Stimulated activated naive CD4-positive, alpha-beta T cell (primary cell): ENCODE measurements at places on chromosomes 4 and X.

- no peak for DNase-seq
These were observed 45.5 kb downstream of the AFAP1 start for GRCh38 chr4:7894098-7894676.

DNA sequence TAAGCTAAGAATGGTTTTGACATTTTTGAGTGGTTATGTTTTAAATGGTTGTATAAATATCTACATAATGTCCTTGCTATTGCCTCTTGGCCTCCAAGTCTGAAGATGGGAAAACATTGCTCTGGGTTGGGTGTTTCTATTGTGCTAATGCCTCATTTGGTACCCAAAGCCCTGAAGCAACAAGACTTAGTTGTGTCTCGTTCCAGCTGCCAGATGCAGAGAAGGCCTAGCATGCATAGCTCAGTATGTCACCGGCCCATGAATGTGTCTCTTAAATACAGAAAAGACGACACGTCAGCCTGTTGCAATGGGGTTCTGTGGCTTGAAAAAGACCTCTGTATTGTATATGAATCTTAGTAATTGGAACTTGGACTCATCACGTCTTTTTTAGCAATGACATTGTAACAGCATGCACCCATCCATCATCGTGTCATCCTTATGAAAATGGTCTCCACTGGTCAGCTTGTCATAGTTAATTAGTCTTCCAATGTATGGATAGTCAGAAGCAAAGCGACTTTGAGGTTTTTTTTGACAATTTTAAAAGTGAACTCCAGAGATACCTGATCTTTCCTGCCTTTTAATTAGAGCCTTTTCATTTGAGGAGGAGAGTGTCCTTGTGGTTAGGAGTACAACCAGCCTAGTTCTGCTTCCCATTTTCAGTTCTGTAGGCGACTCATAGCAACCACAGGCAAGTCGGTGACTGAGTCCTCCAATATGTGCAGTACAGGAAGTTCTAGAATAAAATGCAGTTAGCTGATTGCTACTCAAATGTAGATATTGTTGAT, 126.4 kb upstream of the GATB start:
- no peak for DNase-seq

- no peak for DNase-seq
These were observed 12.6 kb downstream of the ELF4 start for GRCh38 chrX:130097507-130098209.

DNA sequence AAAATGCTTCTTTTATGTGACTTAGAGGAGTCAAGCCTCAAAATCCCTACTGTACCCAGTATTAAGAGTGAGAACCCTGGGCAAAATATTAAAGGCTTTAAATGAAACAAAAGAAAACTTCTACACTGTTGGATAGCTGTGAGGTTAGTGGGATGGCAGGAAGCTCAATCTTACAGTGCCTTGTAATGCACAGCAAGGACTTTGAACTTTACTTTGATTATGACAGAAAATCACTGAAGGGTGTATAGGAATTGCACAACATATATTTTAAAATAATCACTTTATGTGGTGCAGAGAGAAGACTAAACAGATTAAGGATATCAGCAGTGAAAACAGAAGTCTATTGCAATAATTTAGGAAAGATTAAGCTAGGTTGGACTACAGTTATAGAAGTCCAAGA, 1333.4 kb downstream of the ADGRL3 start:
- no peak for DNase-seq

DNA sequence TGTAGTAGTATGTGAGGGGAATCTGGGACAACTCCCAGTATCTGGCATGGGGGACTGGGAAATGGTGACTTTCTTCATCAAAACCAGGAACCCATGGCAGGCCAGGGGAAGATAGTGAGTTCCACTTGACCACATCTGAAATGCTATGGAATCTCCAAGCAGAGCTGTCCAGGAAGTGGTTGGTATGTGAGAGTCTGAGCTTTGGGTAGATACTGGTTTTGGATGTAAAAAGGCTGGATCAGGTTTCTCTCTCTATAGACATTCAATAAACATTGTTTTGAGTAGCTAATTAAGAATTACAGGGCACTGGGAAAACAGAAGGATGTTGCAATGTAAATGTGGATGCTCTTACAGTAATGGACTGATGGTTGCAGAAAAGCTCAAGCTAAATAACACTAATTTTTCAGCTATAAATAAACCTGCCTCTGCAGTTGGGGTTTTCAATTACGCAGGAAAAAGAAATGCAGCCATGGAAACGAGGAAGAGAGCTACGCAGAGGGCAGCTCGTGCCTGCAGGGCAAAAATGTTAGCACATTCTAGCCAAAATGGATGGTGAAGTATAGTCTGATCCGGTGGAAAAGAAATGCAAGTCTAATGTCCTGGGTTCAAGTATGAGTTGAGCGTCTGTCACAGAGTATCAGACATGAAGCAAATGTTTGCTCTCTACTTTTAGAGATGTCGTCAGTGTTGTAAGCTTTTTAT, 13.4 kb upstream of the CHRNA9 start:
- DNase-seq = no peak

DNA sequence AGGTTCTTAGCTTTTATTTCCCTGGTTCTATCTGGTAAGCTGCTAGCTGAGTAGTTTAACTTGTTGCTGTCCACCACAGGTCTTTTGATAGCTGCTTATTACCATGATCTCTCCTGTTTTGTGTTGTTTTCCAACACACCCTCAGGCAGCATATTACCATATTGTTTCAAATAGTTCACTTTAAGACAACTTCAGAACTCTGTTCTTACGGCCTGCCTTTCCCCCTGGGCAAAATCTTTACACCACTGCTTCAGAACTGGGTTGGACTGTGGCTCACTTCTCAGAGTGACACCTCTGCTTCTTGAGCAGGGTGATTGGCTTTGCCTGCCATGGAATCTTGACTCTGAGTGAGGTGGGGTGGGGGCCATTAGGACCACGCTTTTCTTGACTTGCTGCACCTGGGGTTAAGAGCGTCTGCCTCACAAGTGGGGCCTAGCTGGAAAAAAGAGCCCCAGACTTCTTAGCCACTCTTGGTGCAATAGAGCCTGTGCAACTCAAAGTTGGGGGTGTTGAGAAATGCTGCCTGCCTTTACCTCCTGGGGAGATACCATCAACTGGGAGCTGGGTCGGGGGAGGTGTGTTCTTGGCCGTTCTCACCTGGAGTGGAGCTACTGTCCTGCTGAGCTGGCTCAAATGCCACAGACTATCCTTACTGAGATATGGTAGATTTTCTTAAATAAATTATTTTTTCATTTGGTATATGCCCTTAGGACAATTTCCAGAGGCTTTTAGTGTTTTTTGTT, 23.4 kb downstream of the USP9X start:
- DNase-seq = no peak

GRCh38 chrX:119105826-119106225, 21.8 kb downstream of the KIAA1210 start:
- DNase-seq = no peak

- no peak for DNase-seq
These were observed 45.4 kb downstream of the DIAPH2 start for GRCh38 chrX:96729868-96730643.

DNA sequence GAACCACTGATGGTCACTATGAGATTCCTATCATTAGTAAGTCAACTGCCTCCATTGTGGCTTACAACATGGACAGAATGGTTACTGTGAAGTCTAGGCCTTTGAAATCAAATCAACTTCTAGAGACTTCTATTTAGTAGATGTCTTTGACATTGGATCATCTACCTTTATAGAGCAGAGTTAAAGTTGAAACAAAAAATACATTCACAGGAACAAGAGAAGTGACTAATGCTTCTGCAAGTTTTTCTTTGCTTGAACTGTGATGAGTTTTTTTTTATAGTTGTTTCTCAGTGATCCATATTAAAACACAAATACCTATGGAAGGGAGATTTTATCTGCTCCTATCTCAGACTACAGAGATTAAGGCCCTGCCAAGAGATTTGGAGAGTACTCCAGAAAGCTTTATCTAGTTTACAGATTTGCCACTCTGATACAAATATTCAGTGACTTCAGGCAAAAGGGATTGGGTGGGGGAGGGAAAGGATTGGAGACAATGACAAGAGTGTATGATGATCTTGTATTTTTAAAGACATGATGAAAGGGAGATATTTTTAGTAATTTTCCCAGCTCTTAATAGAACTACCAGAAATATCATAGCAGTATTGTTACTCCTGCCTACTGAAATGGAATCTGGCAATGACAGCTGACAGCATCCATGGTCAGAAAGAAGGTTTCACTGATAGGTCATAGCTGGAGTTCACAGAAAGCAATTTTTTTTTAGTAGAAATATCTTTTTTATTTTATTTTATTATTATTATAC, 16.0 kb upstream of the EPGN start:
- DNase-seq = no peak

- no peak for DNase-seq
These were observed 189.1 kb downstream of the SHOX start for GRCh38 chrX:819684-820083.

GRCh38 chrX:13371186-13371585, 51.3 kb upstream of the ATXN3L start:
- no peak for DNase-seq

GRCh38 chr4:123980736-123981300, 584.2 kb downstream of the SPRY1 start:
- no peak for DNase-seq

DNA sequence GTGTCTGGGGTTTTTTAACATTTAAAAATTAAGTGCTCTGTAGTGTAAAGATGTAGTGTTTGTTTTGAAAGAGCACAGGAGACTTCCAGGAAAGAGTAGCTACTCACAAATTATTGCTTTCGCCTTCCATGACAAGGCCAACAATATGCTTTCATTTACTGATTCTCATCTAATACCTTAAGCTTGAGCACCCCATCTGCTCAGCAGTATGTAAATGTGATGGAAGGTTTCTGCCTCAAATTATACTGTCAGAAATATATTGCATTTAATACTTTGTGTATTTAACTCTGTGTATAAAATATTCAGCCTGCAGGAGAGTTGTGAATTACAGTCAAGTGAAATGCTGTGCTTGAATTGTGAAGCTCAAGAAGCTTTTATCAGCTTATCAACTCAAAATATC, 296.3 kb upstream of the ATOH1 start:
- no peak for DNase-seq

DNA sequence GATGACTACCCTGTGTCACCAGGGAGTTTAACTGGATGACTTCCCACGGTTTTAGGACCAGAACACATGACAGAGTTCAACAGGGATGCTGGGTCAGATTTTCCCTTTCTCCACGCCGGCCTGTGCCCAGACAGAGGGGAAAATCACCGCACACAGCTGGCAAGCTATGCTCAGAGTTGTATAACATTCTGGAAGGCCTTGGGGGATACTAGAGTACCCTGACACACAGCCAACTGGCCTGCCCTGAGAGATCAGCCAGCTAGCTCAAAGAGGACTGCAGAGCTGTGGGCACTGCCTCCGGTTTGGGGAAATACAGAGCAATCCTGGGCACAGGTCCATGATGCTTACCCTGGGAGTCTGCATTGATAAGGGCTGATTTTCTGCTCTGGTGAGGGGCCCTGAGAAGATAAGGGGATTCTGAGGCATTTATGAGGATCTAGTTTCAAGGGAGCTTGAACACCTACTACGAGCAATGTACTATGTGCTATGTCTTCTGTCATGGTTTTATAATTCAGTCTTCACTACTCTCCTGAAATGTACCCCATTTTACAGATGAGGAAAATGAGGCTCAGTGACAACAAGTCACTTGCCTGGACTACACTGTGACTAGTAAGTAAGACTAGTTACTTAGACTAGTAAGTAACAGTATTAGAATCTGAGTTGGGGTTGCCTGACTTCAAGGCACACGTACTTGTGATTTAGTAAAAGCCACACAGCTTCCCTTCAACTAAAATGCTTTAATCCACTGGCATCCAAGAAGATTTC, 14.7 kb downstream of the C4orf54 start:
- DNase-seq = no peak

DNA sequence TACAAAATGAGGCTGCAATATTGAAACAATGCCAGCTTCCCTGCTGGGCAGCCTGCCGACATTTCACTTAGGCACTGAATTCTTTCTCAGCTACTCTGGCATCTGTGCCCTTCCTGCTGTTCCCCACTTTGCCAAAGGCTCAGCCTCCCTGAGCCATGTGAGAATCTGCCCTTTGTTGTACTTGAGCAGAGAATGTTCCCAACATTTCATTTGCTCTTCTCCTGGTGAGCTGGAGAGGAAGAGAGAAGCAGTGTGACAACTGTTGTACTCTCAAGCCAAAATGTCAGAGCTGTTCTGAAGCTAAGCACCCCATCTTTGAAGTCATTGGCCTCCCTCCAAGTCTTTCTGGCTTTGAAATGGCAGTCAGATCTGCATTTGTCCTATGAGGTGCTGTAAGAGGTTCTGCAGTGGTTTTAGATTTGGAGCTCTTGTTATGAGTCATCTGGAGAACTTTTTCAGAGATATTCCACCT, 32.5 kb downstream of the LANCL3 start:
- DNase-seq = no peak

- no peak for DNase-seq
These were observed 102.0 kb downstream of the TAB3 start for GRCh38 chrX:30787012-30787411.

DNA sequence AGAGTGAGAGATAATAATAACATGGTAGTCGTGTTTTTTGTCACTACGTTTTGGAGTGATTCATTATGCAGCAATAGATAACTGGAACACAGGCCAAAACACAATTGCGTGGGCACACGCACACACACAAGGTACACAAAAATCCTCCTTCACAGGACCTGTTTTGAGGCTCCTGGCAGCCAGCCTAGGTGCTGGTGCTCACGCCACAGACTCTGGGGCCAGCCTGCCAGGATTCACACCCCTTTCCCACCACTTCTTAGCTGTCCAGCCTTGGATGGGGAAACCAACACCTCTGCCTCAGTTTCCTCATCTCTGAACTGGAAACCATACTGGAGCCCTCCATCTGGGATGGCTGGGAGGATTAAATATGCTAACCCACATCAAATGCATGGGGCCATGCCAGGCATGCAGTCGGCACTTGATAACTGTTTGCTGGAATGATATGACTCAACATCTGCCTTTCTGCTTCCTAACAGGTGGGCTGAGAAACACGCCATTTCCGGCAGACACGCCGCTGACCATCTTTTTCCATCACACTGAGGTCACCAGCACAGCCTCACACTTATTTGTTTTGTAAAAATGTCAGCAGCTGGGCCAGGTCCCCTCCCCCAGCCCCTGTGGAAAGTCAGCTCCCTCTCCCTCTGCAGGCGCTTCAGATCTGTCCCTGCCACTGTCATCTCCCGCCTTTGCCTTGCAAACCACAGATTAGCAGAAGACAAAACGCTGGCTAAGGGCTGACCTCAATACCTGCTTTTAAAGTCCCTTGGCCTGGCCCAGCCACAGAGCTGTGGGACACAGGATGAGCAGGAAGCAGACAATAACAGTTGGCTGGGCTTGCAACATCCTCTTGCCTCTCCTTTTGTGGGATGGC, 237.5 kb downstream of the BCOR start:
- DNase-seq = peak; percentile 2

DNA sequence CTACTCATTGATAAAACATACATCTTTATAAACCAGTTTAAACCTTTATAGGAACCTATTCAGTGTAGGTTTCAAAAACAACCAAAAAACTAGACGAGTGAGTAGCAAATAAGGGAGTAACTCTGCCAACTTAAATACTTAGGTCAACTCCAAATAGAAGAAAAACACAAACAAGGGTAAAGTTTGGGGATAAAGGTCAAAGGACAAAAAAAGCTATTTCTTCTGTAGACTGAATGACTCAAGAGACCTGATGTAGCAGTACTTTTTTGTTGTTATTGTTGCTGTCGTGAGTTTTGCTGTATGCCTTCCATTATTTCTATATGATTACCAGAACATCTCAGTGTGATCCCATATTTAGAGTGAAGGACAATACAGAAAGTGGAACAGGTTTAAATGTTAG, 199.3 kb downstream of the SPOCK3 start:
- no peak for DNase-seq

GRCh38 chr4:168357941-168358340, 39.4 kb upstream of the DDX60 start:
- DNase-seq = no peak

GRCh38 chrX:15016051-15016450, 142.8 kb downstream of the MOSPD2 start:
- no peak for DNase-seq
